Subcutaneous preadipocyte (primary cell): ENCODE measurements at places on chromosomes 5 and 9. TPM values are rescaled to one million over a fixed set of nuclear protein-coding genes. Genes with fewer than 3 reads are reported as not detected.

The LIX1 gene
- not detected in 2 replicates for total RNA-seq

The GABRA1 gene
- total RNA-seq: not detected in 2 replicates

The NIM1K gene
- total RNA-seq: 1.8 and 4.0 TPM in 2 replicates

The SLC12A2 gene
- 22.4 and 32.1 TPM in 2 replicates for total RNA-seq

The AGTPBP1 gene
- total RNA-seq: 17.6 and 20.5 TPM in 2 replicates

The PLEKHG4B gene
- total RNA-seq: not detected in 2 replicates

The KIF4B gene
- under 0.01 TPM in 1 of 2 replicates, not detected in the other for total RNA-seq

The SCGB3A2 gene
- total RNA-seq: not detected in 2 replicates

The TMOD1 gene
- total RNA-seq: under 0.01 and 0.37 TPM in 2 replicates

The CCDC69 gene
- total RNA-seq: 5.1 and 6.2 TPM in 2 replicates

The CCL27 gene
- total RNA-seq: not detected in 2 replicates

The GABRA6 gene
- not detected in 2 replicates for total RNA-seq

The C9 gene
- total RNA-seq: not detected in 2 replicates

The CCDC107 gene
- total RNA-seq: 9.6 and 13.6 TPM in 2 replicates

The LAMC3 gene
- 0.20 and 0.37 TPM in 2 replicates for total RNA-seq

The DPP7 gene
- 77.2 and 112 TPM in 2 replicates for total RNA-seq

The CMYA5 gene
- 0.59 and 1.8 TPM in 2 replicates for total RNA-seq

The SOX30 gene
- under 0.01 TPM in 1 of 2 replicates, not detected in the other for total RNA-seq

The SPINK5 gene
- total RNA-seq: not detected in 2 replicates

The SPATA31D4 gene
- total RNA-seq: not detected in 2 replicates

The SPATA31A3 gene
- total RNA-seq: not detected in 2 replicates

The DBH gene
- total RNA-seq: not detected in 2 replicates

The SPOCK1 gene
- total RNA-seq: 17.0 and 48.9 TPM in 2 replicates
